ENCODE measurements at places on chromosomes 7 and 10.

GRCh38 chr10:79129361-79129997 is 60.7 kb downstream of the ZMIZ1 start:
- no peak for DNase-seq

- DNase-seq, result no peak
Observed at GRCh38 chr7:141218941-141219340, 145.1 kb downstream of the TMEM178B start.

- DNase-seq, result no peak
Observed at GRCh38 chr10:86082556-86082955, 284.0 kb downstream of the GRID1 start.

GRCh38 chr10:12487366-12487765 is 138.0 kb downstream of the CAMK1D start:
- no peak for DNase-seq

DNA sequence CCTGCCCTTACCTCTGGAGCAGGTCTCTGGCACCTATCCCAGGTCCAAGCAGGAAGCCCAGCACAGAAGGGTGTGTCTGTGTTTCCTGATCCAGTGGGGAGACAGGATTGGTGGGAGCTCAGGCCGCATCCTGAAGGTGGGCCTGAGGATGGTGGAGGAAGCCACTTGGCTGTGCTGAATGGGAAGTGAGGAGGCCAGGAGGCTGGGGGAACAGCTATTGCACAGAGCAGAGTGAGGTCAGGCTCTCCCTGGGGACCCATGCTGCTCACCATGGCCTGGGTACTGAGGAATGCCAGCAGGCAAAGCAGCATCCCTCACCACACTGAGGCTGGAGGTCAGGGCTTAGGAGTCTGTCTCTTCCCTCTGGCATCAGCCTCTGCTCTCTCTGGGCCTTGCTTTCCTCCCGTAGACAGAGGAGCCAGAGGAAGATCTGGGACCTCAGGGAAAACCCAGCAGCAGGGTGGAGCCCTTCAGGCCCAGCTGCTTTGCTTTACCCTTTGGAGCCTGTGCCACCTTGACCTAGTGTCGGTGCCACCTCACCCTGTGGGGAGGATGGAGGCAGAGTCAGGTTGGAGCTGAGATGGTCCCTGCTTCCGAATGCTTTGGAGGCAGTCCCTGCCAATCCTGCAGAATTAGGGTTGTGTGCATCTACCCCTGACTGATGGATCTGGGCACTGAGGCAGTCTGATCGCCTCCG is 39.0 kb downstream of the CDH23 start:
- no peak for DNase-seq

DNA sequence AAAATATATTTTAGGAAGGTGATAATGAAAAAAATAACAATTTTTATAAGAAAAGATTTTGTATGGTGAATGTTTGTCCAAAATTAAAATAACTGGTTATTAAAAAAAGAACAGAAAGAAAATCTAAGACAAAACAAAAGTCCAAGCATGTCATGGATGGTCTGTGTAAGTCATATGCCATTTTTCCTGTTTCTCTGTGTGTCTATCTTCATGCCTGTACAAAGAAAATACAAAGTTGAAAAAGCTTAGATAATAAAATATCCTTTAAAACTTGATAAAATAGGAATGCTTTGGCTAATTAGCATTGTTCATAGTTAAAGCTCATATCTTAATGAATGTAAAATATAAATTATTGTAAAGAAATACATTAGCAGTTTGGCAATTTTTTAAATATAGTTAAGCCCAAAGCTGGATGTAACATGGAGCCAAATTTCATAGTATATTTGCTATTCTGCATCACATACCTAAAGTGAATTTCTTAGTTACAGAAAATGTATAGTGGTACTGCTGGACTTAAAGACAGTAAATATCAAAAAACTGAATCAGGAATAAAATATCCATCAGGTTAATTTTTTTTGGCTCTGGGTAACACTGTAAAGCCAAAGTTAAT is 661.1 kb downstream of the PCDH15 start:
- DNase-seq, result no peak

GRCh38 chr10:97497572-97498075 is 598 bp downstream of the MMS19 start:
- peak; percentile 90 for DNase-seq

- no peak for DNase-seq
Observed at GRCh38 chr7:6307762-6308161, 35.3 kb upstream of the CYTH3 start.

GRCh38 chr7:67947191-67947590 is 950.6 kb downstream of the TYW1 start:
- no peak for DNase-seq

- no peak for DNase-seq
Observed at GRCh38 chr10:73780966-73781365, 882 bp upstream of the CHCHD1 start.
